ENCODE measurements at places on chromosomes 2 and 18.
A peak's percentile ranks its signal among the peaks of the same experiment; 100 is the strongest.

- no peak for DNase-seq
Observed at GRCh38 chr18:51617167-51617566, 419.7 kb upstream of the MEX3C start.

DNA sequence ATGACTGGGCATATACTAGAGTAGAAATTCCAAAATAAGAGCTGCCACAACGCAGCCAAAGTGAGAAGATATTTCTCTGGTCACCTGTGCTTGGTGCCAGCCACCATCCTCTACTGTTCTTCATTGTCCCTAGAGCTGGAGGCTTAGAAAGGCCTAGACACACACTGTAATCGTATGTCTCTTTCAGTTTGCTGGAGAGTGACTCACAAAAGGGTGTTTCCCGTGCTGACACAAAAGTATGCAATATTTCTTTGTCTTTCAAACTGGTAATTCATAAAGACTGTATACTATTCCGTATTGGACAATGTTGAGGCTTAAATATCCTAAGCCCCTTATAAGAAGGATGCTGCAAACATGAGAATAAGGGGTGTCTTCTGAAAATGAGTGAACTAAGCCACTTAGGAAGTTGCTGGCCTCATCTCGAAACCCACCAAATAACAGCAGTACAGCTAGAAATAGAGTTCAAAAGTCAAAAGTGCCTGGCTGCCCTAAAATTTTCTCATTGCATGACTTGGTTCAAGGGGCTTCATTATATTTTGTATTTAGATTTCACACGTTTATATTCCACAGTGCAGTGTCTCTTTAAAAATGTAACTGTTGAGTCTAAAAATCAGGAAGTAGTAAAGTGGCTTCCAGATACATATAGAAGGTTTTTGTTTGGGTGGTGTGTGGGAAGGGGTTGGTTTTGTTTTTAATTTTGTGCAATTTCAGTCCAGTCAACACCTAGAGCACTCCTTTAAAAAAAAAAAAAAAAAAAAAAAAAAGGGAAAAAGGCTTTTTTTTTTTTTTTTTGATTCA is 601.1 kb downstream of the ARHGAP15 start:
- no peak for DNase-seq

DNA sequence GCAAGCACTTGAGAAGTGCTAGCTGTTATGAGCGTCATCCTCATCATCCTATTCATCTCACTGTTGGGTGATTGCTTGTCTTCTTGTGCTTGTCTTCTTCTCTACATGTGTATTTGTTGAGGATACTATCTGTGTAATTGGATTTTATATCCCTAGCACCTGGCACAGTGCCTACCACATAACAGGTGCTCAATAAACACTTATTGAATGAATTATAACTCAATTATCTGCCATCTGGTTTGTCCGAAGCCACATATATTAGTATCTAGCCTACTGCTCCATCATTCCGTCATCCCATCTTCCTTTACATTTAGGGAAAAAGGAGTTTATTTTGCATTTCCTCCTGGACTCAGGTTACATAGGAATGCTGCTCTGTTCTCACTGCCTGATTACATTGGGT is 330.4 kb upstream of the ETAA1 start:
- DNase-seq: no peak

DNA sequence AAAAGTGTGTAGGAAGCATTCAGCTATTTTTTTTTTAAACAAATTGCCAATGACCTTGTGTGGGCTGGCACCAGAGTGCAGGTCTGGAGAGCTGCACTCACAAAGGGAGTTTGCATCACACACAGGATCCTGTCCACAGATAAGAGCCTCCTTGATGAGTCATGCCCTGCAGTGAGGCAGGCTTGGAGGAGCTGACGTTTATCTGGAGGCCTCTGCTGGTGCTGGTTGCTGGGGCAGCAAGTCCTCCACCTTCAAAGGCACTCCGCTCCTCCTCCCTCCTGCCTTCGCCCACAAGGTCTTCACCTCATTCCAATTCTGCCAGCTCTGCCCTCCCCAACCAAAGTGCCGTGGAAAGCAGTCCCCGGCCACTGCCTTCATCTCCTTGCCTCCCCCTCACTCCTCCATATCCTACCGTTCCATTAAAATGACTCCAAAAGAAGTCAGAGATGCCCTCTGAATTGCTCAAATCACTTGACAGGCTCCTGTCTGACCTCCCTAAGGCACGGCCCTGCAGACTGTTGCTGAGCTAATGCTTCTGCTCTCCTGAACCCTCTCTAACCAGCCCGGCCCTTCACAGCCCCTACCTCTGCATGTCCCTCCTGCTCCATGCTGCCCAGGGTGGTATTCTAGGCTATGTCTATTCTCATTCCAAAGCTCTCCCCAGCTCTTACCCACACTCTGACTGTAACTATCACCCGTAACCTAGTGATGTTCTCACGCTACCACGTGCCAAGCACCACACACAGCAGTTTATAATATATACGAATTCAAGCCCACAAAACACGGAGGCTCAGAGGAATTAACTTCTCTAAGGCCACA is 30.9 kb downstream of the LONRF2 start:
- no peak for DNase-seq

- peak; percentile 22 for DNase-seq
Observed at GRCh38 chr2:127527001-127527804, 914 bp upstream of the IWS1 start.

DNA sequence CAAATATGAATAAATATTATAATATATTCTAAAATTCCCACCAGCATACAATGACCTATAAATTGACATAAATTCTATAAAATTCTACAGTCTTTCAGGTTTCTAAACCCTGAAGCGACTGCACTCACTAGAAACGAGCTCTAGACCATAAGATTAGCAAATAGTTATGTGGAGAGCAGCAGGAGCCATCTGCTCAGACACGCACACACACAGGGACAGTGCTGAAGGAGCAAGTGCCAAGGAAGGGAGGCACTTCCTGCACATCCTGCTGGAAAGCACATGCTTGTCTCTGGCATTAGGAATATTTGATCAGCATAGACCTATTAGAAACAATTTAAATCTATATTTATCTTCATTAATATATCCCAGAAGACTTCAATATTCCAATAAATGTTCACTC is 713.9 kb upstream of the CDH2 start:
- DNase-seq: no peak

DNA sequence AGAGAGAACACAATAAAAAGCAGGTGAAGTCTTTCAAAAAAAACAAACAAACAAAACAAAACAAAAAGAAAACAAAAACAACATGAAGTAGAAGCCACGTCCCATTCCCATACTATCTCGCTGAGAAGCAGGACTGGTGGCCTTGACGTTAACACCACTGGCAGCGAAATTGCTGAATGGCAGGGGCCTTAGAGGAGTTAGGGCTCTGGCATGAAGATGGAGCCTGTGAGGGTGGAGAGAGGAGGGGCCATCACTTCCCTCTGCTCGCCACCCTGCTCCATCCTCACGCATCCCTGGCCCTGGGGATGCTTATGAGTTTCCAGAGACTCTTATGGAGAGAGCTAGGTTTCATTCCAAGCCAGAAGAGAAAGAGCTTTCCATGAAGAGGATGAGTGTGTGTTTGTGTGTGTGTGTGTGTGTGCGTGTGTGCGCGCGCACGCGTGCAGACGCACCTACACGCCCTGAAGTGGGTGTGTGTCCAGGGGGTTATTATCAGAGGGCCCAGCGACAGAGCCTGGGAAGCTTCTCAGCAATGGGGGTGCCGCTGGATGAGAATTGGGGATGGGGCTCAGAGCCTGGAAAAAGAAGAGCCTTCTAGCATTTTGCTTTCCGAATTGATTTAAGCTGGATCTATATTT is 20.4 kb upstream of the IMPA2 start:
- DNase-seq: no peak

DNA sequence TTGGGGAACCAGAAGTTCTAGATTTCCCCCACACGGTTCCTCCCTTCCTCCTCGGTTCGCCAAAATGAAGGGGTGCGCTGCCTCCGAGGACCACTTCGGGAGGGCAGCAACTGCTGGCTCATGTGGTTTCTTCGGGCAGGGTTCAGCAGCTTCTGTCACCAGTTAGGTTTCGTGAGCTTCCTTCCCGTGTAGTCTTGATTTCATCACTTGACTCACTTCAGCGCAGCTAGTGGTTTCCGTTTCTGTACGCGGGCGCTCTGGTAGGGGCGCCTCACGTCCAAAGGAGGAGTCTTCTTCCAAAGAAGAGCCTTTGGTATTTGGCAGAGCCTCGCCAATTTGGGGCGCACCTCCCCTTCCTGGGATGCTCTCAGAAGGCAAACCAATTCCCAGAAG is 485 bp upstream of the GALNT3 start:
- no peak for DNase-seq

- DNase-seq: no peak
Observed at GRCh38 chr2:190990132-190990531, 23.8 kb downstream of the STAT1 start.
